ENCODE measurements at places on chromosomes 12 and 14.

GRCh38 chr12:124515981-124516380 lies 51.4 kb downstream of the NCOR2 start:
- DNase-seq, result no peak

DNA sequence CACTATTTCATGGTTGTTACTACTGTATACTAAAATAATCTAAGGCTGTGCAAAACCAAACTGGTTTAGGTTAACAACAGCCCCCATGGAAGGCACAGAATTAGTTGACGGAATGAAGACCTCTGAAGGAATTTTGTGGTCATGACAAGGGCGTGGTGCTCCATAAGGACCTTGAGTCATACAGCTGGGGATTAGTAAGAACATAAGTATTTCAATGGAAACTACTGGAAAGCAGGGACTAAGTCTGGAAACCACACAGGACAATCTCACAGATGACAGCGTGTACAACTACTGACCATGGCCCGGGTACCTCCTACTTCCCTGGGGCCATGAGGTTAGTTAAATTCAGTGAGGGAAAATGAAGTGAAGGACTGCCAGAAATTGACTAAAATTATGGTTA lies 98.5 kb upstream of the PLEKHA5 start:
- DNase-seq, result no peak

DNA sequence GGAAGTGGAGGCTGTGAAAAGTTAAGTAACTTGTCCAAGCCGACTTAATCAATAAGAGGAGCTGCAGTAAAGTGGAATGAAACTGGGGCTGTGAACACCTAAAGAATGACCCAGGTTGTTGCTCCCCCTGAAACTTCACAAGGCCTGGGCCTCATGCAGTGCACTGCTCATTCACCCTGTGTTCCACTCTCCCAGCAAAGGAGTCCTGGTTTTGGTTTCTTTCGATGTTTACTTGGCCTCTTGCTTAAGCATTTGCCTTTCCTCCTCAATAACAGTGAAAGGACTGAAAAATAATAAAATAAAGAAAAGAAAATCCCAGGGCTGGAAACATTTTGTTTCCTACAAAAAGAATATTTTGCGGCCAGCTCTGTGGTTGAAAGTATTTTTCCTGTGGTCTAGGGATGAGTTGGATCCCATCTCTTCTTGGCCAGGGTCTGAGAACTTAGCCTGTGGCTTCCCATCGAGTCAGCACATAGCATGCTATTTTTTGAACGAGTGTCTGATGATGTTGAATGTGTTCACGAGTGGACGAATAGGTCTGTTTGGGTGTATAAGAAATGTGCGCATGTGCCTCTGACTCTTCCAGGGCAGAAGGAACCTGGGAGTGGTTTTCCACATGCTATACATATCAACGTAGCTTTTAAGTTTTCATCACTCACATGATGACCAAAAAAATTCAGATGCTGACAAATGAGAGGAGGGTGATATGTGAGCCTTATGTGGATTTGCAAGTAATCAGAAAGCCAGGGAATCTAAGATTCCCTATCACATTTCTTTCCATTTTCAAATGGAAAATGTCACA lies 349.8 kb downstream of the ZFP36L1 start:
- DNase-seq, result no peak

GRCh38 chr14:68392393-68393141 lies 400.3 kb downstream of the ZFP36L1 start:
- DNase-seq, result no peak

DNA sequence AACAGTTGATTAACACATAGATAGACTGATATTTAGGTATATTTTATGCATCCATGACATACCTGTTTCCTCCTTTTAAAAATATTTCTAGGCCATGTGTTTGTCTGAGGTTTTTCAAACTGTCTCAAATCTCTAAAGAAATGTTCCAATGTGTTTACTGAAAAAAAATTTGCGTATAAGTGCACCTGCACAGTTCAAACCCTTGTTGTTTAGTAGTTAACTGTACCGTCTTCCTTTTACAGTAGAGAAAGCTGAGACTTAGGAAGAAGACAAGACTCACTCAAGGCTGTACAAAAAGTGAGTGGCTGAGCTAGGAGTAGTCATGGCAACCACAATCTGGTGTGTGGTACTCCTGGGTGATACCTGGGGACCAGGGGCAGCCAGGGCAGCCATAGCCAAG lies 934.6 kb downstream of the VRK1 start:
- DNase-seq, result no peak

GRCh38 chr14:74514471-74514941 lies 20.9 kb downstream of the ISCA2 start:
- peak; percentile 43 for DNase-seq

GRCh38 chr14:20848955-20849570 lies 42.1 kb upstream of the RNASE3 start:
- no peak for DNase-seq

DNA sequence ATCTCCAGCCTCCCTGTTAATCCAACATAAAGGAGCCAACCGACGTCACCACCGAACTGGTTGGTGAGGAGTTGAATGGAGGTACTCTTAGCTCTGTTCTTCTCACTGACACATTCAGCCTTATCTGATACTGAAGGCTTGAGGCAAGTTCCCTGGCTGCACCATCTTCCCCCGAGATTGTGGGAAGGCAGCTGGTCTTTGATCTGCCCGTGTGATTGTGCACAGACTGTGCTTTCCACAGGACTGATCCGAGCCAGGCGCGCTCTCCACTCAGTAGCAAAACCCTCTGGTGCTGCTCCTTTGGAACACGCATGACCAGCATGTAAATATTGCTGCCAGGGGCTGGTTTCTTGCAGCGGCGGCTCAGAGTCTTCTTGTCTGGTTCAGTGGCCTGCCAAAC lies 30.1 kb upstream of the DLK1 start:
- DNase-seq, result no peak

- no peak for DNase-seq
Observed at GRCh38 chr12:96261557-96261956, 67.4 kb downstream of the ELK3 start.

DNA sequence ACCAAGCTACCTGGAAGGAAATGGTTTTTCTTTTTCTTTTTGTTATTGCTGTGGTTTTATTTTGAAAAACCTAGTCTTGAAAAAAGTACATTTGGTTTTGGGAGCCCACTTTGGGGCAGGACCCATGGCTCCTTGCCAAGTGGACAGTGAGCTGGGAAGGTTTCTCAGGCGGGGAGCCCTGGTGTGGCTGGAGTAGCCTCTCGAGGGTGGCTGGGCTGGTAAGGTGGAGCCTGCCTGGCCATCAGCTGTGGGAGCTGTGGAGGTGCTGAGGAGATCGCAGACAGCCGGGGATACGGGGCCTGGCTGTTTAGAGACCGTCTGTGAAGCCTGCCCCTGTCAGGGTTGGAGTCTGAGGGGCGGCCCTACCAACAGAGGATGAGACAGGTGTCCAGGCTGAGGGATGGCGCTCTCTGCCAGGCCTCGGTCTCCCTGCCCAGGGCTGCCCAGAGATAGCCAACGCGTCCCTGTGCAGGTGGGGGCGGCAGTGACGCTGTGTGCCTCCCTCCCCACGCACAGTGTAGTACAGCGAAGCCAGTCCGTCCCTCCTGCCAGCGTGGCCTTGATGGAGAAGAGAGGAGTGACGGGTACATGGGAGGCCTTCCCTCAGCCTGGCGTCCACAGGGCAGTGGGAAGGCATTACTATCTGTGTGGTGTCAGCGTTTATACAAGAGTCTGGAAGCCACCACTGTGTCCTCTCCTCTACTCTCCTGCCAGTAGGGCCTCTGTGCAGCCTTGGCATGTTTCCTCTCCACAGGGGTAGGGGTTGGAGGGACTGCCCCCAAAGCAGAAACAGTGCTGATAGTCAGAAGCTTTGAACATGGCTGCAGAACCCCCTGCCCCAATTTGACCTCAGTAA lies 5.9 kb downstream of the RIN3 start:
- DNase-seq, result peak; percentile 19

DNA sequence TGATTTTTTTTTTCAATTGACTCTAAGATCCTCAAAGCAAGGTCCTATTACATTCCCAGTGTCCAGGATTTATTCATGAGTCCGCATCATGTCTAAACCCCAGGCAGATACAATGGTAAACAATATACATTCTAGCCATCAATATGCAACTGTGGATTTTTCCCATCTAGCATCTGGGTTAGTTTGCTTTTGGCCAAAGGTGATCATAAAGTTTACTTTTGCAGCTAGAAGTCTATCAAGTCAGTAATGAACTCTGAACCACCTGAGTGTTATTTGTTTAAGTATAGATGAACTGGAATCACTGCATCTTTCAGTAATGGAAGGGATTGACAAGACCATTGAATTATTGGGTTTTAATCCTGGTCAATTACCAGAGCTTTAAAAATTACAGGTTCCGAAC lies 80.8 kb downstream of the STON2 start:
- no peak for DNase-seq

DNA sequence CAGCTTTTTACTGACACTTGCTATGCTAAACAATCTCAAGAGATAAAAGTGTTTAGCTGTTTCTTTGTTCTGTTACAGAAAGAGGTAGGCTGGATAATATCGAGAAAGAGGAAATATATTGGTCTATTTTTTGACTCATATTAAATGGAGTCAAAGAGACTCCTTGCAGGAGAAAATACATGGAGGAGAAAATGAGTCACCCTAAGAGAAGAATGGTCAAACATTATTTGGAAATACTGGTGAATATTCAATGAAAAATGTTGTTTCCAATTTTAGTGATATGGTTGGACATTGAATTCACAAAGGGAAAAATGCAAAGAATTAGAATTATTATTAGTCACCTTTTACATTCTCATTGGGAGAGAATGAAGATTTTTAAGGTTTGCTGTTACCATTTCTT lies 3.2 kb downstream of the KCNJ8 start:
- DNase-seq, result no peak

DNA sequence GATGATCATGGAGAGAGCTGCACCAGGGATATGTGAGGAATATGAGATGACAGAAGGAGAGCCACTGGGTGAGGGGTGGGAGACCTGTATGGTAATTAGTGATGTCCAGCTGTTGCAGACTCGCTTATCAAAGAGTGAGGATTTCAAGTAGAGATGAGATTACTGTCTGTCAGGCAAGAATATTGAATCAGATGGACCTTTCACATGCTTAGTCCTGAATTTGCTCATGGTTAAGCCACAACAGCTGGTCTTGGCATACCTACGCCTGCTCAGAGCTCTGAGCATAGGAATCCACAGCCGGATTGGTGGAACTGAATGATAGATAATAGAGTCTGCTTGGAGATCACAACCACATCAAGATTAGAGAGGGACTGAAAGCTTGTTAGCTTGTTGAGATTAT lies 115.2 kb upstream of the ARHGAP5 start:
- no peak for DNase-seq

- no peak for DNase-seq
Observed at GRCh38 chr14:77436042-77436441, 12.7 kb upstream of the NOXRED1 start.

- peak; percentile 34 for DNase-seq
Observed at GRCh38 chr12:120887253-120888043, 16.7 kb downstream of the SPPL3 start.

- DNase-seq, result no peak
Observed at GRCh38 chr14:20184181-20184580, 6.5 kb upstream of the OR11G2 start.

- no peak for DNase-seq
Observed at GRCh38 chr12:56989861-56990610, 16.3 kb downstream of the ZBTB39 start.

- no peak for DNase-seq
Observed at GRCh38 chr12:59649203-59649602, 53.4 kb downstream of the SLC16A7 start.

- peak; percentile 73 for DNase-seq
Observed at GRCh38 chr14:68779761-68780323, 13.0 kb downstream of the ZFP36L1 start.

GRCh38 chr12:120579179-120579578 lies 2.0 kb downstream of the POP5 start:
- no peak for DNase-seq

DNA sequence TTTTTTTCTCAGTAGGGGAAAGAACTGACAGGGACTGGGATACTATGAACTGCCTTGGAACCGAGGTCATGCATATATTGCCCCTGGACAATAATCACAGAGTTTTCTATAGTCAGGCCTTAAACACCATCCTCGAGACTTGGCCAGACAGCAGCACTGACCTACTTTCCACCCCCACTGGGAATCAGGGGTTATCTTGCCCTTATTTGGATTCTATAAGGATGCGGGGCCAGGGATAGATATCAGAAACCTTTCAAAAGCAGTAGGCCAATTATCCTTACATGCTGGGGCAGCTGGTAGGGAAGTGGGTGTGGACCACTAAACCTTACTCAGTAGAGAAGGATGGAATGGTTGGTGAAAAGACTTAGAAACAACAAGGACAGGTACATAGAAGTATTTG lies 2.0 kb downstream of the ZNF219 start:
- DNase-seq, result no peak

GRCh38 chr12:50013361-50014147 lies 11.7 kb downstream of the RACGAP1 start:
- no peak for DNase-seq

DNA sequence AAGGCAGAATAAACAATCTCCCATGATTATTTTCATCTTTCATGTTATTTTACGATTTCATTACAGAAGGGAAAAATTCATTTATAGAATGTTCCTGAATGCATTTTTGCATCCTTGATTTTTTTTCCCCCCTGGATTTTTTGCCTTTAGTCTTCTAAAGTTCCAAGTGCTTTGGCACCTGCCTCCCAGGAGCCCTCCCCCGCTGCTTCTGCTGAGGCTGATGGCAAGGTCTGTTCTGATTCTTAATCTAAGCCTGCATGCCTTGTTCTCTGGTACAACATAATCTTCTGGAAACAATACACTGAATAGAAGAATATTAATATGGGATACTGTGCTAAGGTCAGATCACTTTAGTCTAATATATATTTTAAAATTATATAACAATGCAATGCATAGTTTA lies 18.0 kb downstream of the YARS2 start:
- no peak for DNase-seq

DNA sequence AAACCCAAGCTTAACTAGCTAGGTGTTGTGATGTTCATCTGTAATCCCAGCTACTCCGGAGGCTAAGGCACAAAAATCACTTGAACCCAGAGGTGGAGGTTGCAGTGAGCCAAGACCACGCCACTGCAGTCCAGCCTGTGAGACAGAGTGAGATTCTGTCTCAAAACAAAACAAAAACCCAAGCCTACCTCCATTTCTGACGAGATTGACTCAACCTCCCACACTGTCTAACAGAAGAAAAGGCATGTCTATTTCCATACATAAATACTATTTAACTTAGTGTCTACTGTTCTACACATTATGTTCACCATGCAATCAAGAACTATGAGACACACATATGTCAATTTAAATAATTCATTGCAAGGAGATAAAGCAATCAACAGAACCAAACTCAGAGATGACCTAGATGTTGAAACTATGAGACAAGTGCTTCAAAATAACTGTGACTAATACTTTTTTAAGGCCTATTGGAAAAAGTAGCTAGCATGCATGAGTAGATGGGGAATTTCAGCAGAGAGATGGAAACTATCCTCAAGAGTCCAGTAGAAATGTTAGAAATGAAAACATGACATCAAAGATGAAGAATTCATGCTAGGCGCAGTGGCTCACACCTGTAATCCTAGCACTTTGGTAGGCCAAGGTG lies 75.9 kb upstream of the DHRS4 start:
- DNase-seq, result no peak

- DNase-seq, result no peak
Observed at GRCh38 chr12:131603106-131603938, 107.6 kb upstream of the SFSWAP start.
